Left forelimb (tissue), 1 donor: ENCODE measurements at places on chromosomes 13 and 19.

GRCh38 chr13:91748416-91749089 lies 350.1 kb downstream of the GPC5 start:
- DNase-seq = no peak

- no peak for DNase-seq
Measured at GRCh38 chr13:100382785-100383184, 205.8 kb downstream of the GGACT start.

DNA sequence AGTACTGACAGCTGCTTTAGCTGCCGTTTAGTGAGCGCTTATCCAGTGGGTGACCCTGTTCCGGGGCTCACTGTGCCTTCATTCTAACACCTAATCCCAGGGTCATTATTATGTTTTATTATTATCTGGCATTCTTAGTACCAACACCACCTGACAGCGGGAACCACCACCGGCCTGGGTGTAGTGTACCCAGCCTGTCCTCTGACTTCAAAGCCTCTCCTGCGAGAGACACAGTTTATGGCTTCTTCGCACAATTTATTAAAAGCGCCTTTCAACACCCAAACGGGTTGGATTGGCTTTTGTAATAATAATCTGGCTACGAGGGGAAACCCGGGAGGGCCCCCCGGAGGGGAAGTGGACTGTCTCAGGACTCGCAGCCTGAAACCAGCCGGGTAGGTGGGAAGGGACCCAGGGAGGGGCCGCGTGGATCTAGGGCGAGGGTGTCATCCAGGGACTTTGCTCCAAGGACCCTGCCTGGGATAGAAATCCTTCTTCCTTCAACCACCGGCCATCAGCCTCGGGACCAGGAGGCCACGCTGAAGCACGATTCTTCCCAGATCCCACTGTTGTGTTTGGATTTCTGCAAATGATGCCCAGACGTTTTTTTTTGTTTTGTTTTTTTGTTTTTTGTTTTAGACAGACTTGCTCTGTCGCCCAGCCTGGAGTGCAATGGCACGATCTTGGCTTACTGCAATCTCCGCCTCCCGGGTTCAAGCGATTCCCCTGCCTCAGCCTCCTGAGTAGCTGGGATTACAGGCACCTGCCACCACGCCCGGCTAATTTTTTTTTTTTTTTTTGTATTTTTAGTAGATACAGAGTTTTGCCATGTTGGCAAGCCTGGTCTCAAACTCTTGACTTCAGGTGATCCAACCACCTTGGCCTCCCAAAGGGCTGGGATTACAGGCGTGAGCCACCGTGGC lies 1.6 kb upstream of the ZBTB7A start:
- DNase-seq = peak; percentile 46

DNA sequence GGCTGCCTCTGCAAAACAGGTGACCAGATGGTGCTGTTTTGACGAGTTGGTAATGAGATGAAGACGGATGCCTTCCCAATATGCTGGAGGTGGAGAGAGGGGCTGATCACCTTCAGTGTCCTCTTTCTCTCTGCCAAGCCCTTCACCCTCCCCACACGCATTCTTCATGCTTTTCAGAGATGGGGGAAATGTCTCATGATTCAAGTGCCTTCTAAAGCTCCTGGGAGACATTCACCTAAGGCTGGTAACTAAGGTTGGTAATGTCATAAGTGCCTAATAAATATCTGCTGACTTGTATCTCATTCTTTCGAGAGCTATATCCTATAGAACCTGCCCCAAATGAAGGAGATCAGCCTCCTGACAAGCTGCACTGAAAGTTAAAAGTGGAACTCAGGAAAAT lies 86.2 kb upstream of the MBNL2 start:
- DNase-seq = no peak

DNA sequence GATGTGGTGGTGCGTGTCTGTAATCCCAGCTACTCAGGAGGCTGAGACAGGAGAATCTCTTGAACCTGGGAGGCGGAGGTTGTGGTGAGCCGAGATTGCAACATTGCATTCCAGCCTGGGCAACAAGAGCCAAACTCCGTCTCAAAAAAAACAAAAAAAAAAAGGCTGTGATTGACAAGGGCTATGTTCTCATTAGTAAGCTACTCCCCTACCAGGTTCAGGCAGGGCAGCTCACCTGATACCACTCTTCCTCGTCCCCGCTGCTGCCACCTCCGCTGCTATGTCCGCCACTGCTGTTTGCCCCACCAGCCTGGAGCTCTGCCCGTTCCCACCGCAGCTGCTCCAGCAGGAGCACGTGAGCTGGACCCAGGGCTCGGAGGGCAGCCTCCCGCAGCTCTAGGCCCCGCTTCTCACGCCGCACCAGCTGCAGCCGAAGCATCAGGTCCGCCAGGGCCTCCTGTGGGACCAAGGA lies 9.4 kb downstream of the USHBP1 start:
- no peak for DNase-seq

- DNase-seq = peak; percentile 41
Measured at GRCh38 chr13:113124211-113124970, 1.8 kb downstream of the F10 start.

- DNase-seq = no peak
Measured at GRCh38 chr19:12287958-12288500, 6.7 kb downstream of the ZNF44 start.

GRCh38 chr13:32310134-32310706 lies 4.9 kb downstream of the ZAR1L start:
- no peak for DNase-seq

DNA sequence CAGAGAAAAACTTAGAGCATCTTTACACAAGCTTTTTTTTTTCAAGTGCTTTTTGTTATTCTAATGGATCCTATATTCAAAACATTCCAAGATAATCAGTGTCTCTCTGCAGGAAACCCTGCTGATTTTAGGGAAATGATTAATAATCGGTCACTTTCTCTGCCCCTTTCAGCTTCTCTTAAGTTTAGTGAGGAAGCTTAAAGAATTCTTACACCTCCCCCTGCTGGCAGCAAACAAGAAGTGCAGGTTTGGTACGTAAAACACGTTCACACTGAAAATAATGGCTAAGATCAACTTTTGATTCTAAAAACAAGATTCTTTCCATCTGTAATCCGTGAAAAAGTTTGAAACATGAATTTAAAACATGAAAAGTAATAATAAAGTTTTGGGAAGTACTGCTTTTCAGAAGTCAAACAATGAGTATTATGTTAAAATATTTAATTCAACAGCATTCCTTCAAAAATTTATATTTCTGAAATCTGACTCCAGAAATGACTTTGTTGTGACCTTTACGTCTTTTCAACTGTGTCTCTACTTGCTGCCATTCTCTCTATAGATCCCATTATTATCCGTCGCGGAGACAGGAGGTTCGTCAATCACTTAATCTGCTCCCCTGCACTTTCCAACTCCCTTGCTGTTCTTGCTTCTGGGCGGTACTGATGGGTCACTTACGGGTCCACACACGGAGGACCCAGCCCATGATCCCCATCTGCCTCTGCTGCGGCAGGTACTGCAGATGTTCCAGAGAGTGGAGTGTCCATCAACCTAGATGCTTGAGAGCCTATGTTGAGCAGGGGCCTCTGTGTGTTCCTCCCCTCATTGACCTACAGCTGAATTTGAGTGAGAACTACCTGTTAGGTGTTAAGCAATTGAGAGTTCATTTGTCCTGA lies 203.1 kb upstream of the EDNRB start:
- no peak for DNase-seq

DNA sequence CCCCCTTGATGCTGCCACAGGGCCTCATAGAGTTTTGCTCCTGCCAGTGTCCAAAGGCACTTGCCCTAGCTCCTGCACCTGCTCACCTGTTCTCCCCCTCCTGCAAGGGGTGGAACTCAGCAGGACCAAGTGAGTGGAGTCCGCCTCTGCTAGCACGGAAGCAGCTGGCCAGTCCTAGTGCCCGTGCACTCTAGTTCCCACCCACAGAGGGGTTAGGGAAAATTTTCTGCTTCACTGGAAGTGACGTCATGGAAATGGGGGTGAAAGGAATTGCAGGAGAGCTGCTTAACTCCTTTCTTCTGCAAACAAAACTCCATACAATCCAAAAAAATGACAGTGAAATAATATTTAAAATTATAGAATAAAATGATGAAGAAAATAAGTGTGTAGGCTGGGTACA lies 609.7 kb upstream of the SLITRK1 start:
- no peak for DNase-seq

GRCh38 chr19:46863818-46864629 lies 3.2 kb downstream of the ARHGAP35 start:
- no peak for DNase-seq

- DNase-seq = no peak
Measured at GRCh38 chr13:69496981-69497380, 610.6 kb upstream of the ATXN8OS start.

DNA sequence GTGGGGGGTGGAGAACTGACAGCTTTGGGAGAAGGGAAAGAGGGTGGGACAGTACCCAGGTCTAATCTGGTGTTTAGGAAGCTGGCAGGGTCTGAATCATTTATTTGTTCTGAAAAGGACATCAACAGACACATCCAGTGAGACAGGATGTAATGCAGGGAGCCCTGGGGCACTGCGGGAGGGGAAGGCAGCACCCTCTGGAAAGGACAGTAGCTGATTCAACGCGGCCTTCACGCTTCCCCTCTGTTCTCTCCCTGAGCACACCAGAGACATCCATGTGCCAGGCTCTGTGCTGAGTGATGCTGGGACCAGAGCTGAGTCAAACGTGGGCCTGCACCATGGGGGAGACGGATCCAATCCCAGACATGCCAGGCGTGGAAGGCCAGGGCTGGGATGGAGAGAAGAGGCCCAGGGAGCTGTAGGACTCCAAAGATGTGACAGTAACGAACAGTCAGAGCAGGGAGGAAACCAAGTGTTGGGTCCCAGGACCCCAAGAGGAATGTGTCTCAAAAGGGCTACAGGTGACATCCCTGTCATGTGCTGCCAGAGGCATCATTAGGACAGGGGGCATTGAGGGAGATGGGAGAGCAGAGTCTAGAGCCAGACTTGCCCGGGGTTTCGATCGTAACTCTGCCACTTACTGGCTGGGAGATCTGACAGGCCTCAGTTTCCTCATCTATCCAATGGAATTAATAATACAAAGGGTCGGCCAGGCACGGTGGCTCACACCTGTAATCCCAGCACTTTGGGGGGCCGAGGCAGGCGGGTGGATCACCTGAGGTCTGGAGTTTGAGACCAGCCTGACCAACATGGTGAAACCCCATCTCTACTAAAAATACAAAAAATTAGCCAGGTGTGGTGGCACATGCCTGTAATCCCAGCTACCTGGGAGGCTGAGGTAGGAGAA lies 1.7 kb downstream of the ETFB start:
- no peak for DNase-seq

- DNase-seq = no peak
Measured at GRCh38 chr19:8445488-8446001, 770 bp downstream of the HNRNPM start.

- no peak for DNase-seq
Measured at GRCh38 chr13:42977219-42977659, 14.8 kb downstream of the EPSTI1 start.

DNA sequence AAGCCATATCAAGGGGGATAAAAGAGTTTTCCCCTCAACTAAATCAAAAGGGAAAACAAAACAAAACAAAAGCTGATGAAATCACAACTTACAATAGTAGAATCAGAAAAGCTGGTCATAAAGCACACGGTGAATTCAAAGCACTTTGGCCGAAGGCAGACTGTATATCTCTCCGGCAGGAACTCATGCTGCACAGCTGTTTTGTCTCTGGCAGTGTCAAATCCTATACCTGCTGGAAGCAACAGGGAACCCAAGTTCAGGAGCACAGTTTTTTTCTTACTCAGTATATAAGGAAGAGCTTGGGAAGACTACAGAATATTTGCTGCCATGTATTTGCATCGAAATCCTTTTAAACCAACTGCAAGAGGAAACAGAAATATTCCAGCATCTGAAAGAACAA lies 213.7 kb downstream of the RFC3 start:
- DNase-seq = no peak

DNA sequence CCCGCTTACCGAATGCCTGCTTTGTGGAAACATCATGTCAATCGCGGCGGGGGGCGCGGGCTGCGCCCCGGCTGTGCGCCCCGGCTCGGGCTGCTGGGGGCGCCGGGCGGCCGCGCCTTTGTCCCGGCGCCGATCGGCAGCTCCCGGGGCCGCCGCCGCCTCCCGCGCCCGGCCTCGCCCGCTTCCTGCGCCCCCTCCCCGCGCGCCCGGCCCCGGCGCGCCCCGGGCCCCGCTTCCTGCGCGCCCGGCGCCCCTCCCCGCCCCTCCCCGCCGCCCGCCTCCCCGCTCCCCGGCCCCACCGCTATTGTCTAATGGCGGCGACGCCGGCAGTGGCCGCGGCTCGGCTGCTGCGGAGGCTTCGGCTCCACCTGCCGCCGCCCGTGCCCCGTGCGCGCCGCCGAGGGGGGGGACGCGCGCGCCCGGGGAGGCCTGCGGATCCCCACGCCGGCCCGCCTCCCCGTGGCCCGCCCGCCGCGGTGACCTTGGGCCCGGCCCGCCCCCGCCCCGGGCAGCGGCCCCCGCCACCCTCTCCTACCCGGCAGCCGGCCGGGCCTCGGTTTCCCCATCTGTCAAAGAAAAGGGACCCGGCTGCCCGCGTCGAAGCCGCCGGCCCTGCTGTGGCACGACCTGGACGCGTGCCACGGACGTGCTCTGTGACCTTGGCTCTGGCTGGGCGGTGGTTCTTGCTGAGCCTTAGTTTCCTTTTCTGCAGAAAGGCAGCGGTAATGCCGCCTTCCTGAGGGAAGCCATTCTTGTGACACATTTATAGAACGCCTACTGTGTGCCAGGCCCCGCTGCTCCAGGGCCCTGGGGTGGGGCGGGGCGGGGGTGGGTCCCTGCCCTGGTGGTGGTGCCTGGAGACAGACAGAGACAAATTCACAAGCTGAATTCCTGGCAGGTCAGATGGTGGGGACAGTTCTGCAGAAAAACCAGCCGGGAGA lies at the start of gene TLE5:
TLE5 (minus strand) TSS at position 331 of the 941 bp plus-strand sequence; CDS start at position 36, 295 bp downstream.
- DNase-seq = no peak

- DNase-seq = no peak
Measured at GRCh38 chr13:71820699-71821098, 46.3 kb downstream of the DACH1 start.

DNA sequence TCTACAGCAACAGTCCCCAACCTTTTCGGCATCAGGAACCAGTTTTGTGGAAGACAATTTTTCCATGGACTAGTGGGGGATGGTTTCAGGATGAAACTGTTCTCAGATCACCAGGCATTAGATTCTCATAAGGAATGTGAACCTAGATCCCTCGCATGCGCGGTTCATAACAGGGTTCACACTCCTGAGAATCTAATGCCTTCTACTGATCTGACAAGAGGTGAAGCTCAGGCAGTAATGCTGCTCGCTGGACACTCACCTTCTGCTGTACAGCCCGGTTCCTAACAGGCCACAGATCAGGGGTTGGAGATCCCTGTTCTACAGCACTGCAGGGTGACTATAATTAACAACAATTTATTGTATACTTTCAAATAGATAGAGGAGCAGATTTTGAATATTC lies 21.9 kb downstream of the USP12 start:
- DNase-seq = no peak

DNA sequence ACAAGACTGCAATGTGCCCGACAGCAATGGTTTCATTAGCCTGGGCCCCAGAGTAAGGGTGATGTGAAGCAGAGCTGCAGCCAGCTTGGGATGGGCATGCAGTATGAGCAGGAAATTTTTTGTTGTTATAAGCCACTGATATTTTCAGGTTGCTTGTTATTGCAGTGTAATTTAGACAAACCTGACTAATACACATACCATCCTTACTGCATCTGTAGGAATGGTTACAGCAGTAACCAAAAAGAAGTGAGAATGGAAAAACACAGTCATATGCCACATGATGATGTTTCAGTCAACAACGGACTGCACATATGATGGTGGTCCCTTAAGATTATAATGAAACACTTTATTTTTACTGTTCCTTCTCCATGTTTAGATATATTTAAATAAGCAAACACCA lies 8.6 kb upstream of the POMP start:
- no peak for DNase-seq
